Activated naive CD4-positive, alpha-beta T cell (primary cell): ENCODE measurements at places on chromosomes 1 and 21.

GRCh38 chr1:205020466-205020865, 22.5 kb upstream of the CNTN2 start:
- no peak for DNase-seq

- no peak for DNase-seq
Measured at GRCh38 chr1:79042117-79042516, 35.6 kb upstream of the ADGRL4 start.

- no peak for DNase-seq
Measured at GRCh38 chr1:23868557-23869016, 497 bp upstream of the FUCA1 start.

DNA sequence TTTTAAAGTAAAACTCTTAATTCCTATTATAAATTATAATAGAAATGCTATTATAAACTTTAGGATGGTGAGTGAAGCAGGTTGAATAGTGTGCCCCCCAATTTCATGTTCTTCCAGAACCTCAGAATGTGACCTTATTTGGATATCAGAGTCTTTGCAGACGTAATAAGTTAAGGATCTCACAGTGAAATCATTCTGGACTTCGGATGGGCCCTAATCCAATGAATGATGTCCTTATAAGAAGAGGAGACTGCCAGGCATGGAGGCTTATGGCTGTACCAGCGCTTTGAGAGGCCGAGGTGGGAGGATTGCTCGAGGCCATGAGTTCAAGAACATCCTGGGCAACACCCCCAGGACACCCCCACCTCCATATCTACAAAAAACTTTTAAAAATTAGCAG, 9.4 kb upstream of the MT1HL1 start:
- DNase-seq = no peak

GRCh38 chr1:209601809-209602657, 18.5 kb downstream of the CAMK1G start:
- DNase-seq = no peak

- DNase-seq = no peak
Measured at GRCh38 chr1:151809290-151809984, 4.2 kb upstream of the LINGO4 start.

- no peak for DNase-seq
Measured at GRCh38 chr1:224745394-224745793, 129.3 kb downstream of the CNIH3 start.
